Upper lobe of left lung (tissue), 6 donors: ENCODE measurements at places on chromosomes 12 and 14. TPM values are rescaled to one million over a fixed set of nuclear protein-coding genes. Genes with fewer than 3 reads are reported as not detected.

DNA sequence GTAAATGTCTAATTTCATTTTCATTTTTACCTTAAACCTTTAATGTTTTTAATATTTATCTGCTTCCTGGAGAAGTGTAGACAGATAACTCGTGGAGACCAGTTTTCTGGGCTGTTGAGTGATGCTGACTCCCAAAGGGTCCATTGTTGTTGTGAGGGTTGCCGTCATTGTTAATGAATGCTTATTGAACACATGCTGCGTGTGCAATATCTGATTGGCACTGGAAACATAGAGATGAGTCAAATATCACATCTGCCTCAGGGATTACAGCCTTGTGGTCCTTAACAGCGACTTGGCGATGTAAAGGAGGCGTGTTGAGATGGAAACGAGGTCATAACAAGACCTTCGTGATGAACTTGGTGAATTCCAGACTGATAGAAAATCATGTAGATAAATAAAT lies 85.9 kb downstream of the FBXW8 start:
- no peak for DNase-seq
- H3K4me3 ChIP-seq: no peak overlapping the region
- H3K27me3 ChIP-seq: no peaks in the 10 kb centered on the region
- peaks cover 20% of the 10 kb centered on the region for H3K36me3 ChIP-seq

GRCh38 chr12:6494968-6495367 lies 1.1 kb downstream of the NCAPD2 start:
- H3K27me3 ChIP-seq: no peaks in the 10 kb centered on the region
- peaks cover 18% of the 10 kb centered on the region for H3K4me1 ChIP-seq
- H3K4me3 ChIP-seq: no peak overlapping the region
- no peak for DNase-seq
- no peak overlapping the region for H3K27ac ChIP-seq

GRCh38 chr12:76789335-76790050 lies 25.6 kb downstream of the ZDHHC17 start:
- no peaks in the 10 kb centered on the region for H3K4me1 ChIP-seq
- H3K36me3 ChIP-seq: no peaks in the 10 kb centered on the region
- no peaks in the 10 kb centered on the region for H3K27me3 ChIP-seq
- no peak overlapping the region for H3K27ac ChIP-seq
- DNase-seq: no peak

GRCh38 chr14:32005628-32006027 lies 71.5 kb upstream of the ARHGAP5 start:
- H3K4me3 ChIP-seq: no peak overlapping the region
- no peak overlapping the region for H3K27ac ChIP-seq
- no peaks in the 10 kb centered on the region for H3K27me3 ChIP-seq
- DNase-seq: no peak
- no peaks in the 10 kb centered on the region for H3K36me3 ChIP-seq

- no peak overlapping the region for H3K27ac ChIP-seq
- no peak for DNase-seq
- no peaks in the 10 kb centered on the region for H3K27me3 ChIP-seq
- no peak overlapping the region for H3K4me3 ChIP-seq
- no peaks in the 10 kb centered on the region for H3K4me1 ChIP-seq
- H3K36me3 ChIP-seq: no peaks in the 10 kb centered on the region
These were observed 19.3 kb downstream of the PLEKHA5 start for GRCh38 chr12:19148860-19149259.

DNA sequence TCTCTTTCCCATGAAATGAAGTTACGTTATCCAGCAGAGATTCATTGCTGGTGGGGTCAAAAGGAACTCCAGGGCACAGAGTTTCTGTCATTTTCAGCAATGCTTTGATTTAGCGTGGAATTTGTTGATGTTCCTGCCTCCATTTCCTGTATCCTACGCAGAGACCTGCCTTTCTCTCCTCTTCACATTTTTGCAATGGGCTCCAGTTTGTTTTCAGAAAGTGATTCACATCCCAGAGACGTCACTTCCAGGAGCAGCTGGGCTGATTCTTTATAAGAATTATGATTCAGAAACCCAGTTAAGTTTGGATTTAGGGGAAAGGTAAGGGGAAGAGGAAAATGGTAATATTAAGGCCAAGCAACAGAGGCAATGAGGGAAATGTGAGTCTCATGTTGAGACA lies 11.6 kb downstream of the RNASE10 start:
- no peak overlapping the region for H3K27ac ChIP-seq
- H3K27me3 ChIP-seq: no peaks in the 10 kb centered on the region
- H3K4me1 ChIP-seq: no peaks in the 10 kb centered on the region

DNA sequence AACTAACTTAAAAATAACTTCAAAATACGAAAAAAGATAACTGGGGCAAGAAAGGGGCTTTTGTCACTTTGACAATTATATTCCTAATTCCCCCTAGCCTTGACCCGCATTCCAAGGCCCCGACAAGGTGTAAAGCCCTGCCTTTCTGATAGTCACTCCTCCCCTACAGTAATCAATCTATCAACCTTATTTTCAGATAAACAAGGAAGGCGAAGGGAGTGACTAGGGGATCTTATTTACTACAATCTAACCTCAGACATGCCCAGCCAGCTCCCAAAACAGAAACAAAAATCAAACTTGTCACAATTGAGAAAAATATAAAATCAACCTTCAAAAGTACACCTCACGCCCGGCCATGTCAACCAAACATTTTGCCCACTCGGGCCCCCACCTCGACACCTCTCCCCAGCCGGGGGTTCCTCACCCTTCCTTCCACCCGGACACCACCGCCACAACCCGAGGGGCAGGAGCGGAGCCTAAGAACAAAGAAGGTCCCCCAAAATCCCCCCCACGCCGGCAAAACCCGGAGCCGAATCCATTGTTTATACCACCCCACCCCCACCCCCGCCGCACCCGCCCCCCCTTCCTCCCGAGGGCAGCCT lies 562 bp downstream of the ZFYVE1 start:
- H3K36me3 ChIP-seq: peaks cover 16% of the 10 kb centered on the region
- DNase-seq: no peak
- H3K27me3 ChIP-seq: no peaks in the 10 kb centered on the region

- no peak overlapping the region for H3K27ac ChIP-seq
- no peak overlapping the region for H3K4me3 ChIP-seq
These were observed 224.8 kb downstream of the C12orf50 start for GRCh38 chr12:87804386-87804785.

DNA sequence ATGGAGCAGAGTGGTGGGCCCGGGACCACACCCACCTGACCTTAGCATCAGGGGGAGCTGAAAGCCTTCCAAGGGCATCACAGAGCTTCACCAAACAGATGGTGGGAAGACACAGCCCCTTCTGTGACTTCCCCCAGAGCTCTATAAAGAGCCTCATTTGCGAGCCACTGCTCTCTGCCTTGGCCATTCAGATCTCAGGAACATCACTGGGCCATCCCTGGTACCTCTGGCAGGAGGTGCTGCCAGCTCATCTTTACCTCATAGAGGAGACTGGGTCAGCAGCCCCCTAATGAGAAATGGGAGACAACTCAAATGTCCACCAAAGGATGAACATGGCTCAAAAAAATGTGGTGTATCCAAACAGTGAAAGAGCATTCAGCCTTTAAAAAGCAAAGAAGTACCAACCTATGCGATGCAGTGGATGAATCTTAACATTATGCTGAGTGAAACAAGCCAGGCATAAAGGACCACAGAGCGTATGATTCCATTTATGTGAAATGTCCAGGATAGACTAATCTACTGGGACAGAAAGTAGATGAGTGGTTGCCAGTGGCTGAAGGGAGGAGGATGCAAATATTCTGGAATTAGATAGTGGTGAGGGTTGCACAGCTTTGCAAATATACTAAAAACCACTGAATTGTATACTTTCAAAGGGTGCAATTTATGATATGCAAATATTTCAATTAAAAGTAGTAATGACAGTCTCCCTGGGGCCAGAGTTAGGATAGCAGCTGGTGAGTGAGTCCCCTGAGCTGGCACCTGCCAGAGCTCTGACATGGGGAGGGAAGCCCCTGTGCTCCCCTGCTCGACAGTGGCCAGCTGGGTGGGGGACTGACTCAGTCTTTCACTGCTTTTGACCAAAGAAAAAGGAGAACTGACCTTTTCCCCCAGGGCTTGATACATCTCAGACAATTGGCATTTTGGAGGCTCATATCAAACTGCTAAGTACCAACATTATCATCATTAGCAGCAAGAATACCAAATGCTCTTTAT lies 116.6 kb downstream of the GCH1 start:
- peaks cover 22% of the 10 kb centered on the region for H3K36me3 ChIP-seq
- H3K27ac ChIP-seq: no peak overlapping the region
- H3K4me3 ChIP-seq: no peak overlapping the region
- DNase-seq: no peak

PIWIL1 gene
- not detected for total RNA-seq

NOP9 gene
- 13.3 TPM for total RNA-seq

PIK3C2G gene
- 0.33 TPM for total RNA-seq

TAS2R20 gene
- total RNA-seq: 3.0 TPM
